ENCODE measurements at places on chromosomes 4 and X.

DNA sequence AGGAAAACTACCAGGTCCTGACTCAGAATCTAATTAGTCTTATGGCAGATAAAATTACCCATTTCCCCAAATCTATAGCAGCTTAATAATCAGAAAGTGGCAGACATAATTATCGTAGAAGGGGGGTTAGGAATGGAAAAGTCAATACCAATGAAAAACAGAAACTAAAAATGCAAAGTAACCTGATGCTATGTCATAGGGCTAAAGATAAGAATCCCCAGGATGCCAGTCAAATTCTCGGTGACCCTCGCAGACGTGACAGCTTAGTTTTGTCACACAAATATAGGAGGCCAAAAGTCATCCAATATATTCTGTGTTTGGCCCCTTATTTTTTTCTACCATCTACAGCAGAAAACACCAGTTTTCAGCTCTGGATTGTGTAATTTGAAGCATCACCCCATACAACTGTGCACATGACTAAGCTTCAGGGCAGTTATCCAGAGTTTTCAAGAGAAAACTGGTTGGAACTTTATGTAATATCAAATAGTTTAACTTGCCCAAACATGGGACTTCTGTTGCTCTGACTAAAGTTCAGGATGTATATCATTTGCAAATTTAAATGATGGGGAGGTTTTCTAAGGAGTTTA, 30.9 kb downstream of the RASSF6 start:
- no peak overlapping the region for H3K4me3 ChIP-seq
- no peak for DNase-seq
- H3K4me1 ChIP-seq = peaks cover 8% of the 10 kb centered on the region

- H3K4me3 ChIP-seq = no peak overlapping the region
- no peaks in the 10 kb centered on the region for H3K27me3 ChIP-seq
- no peak overlapping the region for H3K27ac ChIP-seq
Observed at GRCh38 chr4:83552083-83552482, 16.2 kb downstream of the GPAT3 start.

GRCh38 chr4:52015366-52015765, 4.8 kb downstream of the LRRC66 start:
- H3K4me3 ChIP-seq = no peak overlapping the region
- H3K36me3 ChIP-seq = peaks cover 2% of the 10 kb centered on the region
- H3K27me3 ChIP-seq = no peaks in the 10 kb centered on the region
- peaks cover 8% of the 10 kb centered on the region for H3K4me1 ChIP-seq

GRCh38 chr4:114093221-114093715, 113.8 kb upstream of the ARSJ start:
- H3K4me1 ChIP-seq = peaks cover 12% of the 10 kb centered on the region
- H3K36me3 ChIP-seq = no peaks in the 10 kb centered on the region
- H3K27ac ChIP-seq = no peak overlapping the region
- no peak for DNase-seq
- no peaks in the 10 kb centered on the region for H3K27me3 ChIP-seq

DNA sequence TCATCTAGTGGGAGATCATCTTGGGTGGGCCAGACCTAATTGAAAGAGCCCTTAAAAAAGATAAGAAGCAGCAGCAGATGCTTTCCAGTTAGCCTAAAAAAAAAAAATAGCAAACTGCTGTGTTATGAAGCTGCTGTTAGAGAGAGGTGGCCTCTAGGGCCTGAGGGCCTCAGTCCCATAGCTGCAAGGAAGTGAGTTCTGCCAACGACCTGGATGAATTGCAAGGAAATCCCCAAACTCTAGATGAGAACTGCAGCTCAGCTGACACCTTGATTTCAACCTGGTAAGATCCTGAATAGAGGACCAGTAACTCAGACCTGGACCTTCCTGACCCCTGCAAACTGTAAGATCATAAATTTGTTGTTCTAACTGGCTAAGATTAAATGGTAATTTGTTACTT, 275.2 kb downstream of the TENM3 start:
- no peak overlapping the region for H3K4me3 ChIP-seq
- H3K4me1 ChIP-seq = peaks cover 10% of the 10 kb centered on the region
- H3K27me3 ChIP-seq = no peaks in the 10 kb centered on the region
- H3K27ac ChIP-seq = no peak overlapping the region
- no peak for DNase-seq
